ENCODE measurements at places on chromosomes 1 and 21.

DNA sequence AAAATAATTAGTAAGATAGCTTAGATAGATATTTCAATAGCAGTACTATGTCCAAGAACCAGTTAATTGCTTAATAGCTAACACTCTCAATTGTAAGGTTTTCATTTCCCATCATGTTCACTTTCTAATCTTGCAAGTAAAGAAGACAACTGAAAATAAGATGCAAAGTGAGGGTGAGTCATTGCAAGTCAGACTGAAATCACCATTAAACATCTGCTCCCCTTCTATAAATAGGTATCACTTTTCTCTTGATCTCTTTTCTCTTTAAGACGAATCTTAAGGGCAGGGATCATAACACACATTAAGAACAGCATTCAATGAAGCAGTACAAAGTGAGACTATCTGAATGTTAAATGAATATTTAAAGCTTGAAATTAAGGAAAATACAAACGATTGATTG lies 40.4 kb downstream of the UBR4 start:
- no peak for DNase-seq

GRCh38 chr1:32716312-32717148 lies 14.0 kb upstream of the SYNC start:
- DNase-seq, result peak; percentile 100

- no peak for DNase-seq
These were observed 416.0 kb downstream of the PCP4 start for GRCh38 chr21:40282912-40283886.

DNA sequence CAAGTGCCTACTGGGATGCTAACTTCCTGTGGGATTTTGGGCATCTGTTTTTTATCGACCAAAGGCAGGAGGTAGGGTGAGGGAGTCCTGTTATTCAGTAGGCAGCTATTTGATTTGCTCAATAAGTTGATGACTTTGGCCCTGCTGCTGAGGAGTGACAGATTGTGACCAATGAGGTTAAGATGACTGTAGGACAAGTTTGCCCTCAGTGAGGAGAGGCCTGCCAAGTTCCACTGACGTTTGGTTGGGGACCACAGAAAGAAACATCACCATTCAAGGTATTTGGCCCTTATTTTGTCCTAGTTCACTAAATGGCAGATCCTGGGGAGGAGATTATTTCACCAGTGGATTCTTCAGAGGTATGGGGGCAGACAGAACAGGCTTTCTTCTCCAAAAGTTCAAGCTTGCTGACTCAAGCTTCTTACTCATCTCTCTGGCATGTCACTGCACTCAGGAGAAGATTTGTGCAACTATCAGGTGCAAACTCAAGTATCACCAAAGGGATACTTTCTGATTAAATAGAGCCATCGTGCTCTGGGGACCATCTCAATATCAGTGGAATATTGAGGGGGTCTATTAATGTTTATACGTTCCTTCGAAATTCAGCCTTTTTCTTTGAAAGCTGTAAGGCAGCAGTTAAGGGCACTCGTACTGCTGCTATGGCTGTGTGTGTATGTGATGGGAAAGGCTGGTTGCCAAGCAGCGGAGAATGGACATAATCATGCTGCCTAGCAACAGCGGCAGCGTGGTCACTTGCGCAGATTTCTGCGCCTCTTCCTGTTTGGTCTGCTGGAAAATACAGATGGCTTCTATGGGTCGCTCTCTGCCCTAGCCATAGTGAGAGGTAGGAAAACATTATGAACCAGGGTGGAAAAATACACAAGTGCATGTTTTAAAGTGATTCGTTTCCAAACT lies 78.7 kb downstream of the PBX1 start:
- DNase-seq, result no peak
